ENCODE measurements at places on chromosomes 7 and 10.

GRCh38 chr7:93933156-93933555, 11.6 kb downstream of the GNG11 start:
- DNase-seq, result no peak

DNA sequence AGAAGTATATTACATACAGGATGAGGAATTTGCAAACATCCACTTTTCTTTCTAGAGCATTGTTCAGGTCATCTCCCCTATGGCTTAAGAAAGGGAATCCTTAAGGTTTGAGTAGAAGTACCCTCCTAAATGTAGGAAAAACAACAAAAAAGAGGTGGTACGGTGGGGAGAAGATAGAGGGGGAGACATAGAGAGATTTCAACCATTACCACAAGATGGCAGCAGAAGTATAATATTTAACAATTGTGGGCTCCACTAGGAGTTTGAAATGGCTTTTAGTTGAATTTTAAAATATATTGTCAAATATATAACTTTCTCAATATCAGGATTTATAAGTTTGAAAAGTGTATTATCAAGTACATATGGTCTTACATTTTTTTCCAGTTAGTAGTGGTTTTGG, 72.7 kb upstream of the PRKG1 start:
- peak; percentile 32 for DNase-seq

DNA sequence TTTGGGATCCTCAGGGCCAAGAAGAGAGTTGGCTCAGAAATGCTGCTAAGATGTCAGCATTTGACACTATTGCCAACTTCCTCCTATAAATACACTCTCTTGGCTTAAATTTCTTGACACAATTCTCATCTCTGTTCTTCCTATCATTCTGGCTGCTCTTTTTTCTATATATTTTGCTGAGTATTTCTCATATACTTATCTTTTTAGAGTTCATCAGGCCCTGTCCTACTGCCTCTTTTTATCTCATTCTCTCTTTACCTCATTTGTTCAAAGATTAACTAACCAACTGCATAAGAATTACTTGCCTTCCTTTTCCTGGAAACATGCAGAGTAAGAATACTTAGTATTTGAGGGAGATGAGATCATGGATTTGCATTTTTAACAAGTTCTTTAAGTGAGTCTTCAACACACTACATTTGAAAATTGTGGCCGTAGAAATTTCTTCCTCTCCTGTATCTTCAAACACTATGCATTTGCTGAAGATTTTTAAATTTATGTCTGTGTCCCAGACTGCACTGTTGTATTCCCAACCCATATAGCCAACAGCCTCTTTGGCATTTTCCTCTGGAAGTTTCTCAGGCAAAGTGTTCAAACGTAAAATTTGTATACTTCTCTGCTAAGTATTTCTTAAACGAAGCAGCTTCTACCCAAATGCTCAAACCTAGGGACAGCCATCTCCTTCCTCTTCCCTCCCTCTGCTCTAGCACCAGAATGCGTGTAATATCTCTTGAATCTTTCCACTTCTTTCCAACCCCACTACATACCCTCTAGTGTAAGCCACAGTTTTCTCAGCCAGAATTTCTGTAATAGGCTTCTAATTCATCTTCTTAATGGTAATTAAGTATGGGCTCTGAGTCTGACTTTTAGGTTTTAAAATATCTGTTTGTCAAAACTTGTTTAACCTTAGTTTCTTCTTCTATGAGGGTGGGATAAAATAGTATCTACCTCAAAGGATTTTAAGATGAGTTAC, 35.5 kb downstream of the ARL4A start:
- no peak for DNase-seq

DNA sequence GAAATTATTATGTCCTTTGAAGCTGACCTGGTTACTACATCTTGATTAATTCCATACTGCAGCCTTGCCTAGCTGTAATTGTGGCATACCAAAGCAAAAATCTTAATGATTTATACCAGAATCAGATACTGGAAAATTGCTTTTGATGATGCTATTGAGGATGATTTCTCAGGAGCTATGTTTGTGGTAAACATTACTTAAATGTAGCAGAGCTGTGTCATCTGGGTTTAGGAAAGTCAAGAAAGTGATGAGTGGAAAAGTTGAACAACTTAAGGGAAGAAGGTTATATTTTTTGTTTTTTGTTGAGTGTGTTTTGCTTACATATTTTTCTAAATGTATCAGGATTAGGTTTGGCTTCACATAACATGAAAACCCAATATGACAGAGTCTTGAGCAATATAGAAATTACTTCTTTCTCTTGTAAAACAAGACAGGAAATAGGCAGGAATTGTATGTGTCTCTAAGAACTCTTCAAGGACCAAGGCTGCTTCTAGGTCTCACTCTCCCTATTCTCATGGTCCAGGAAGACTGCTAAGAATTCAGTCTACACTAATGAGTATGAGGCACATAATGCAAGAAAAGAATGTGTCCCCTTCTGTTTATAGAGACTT, 87.6 kb upstream of the MTPN start:
- no peak for DNase-seq

Data from midbrain (tissue), 1 donor.